ENCODE measurements at places on chromosomes 2 and 18. TPM values are rescaled to one million over a fixed set of nuclear protein-coding genes. Genes with fewer than 3 reads are reported as not detected.

KLF11 gene
- total RNA-seq = 9.3 TPM

PAX8 gene
- total RNA-seq = 0.11 TPM

ATP8B1 gene
- total RNA-seq = 13.5 TPM

AQP4 gene
- 2.1 TPM for total RNA-seq

TSHZ1 gene
- 1.7 TPM for total RNA-seq

ICA1L gene
- 8.2 TPM for total RNA-seq

DYNC2LI1 gene
- 38.5 TPM for total RNA-seq

KLHL14 gene
- total RNA-seq = 4.2 TPM
